Thymus (tissue), 14 donors: ENCODE measurements at places on chromosomes 13 and 19.
A peak's percentile ranks its signal among the peaks of the same experiment; 100 is the strongest.

DNA sequence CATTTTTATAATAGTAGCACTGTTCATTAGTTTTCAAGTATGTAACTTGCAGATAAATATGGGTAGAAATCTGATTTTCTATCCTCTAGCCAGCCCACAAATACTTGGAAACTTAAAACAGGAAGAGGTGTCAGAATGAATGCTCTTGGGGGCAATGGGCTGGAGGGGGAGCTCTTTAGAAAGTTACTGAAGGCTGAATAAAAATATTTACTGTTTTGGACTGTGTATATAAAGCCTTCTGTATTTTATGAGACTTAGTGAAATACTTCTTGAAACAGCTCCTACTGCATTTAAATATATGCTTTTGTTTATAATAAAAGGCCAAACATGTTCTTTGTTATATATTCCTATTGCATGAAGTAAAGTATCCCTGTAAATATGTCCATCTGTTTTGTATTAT, 138.8 kb downstream of the RGCC start:
- no peak for DNase-seq

- no peak for DNase-seq
Observed at GRCh38 chr13:34793301-34793700, 148.8 kb upstream of the NBEA start.

GRCh38 chr19:16266586-16266942, 58.1 kb upstream of the KLF2 start:
- DNase-seq = peak; percentile 59

- no peak for DNase-seq
Observed at GRCh38 chr19:14514215-14514863, 3.9 kb downstream of the DNAJB1 start.

DNA sequence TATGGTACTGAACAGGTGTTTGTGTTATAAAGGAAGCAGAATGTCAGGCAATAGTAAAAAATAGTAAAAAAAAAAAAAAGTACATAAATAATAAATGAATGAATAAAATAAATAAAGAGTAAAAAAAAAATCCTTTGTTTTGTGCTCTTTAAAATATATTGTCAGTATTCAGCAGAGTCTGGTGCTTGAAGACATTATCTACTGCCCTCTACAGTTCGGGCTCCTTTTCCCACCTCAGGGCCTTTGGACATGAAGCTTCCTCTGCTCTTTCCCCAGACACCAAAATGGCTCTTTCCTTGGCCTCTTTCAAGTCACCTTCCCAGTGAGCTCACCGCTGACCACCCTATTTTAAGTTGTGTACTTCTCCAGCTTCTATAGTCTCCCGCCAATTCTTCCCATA, 137.5 kb downstream of the TNFRSF19 start:
- no peak for DNase-seq

DNA sequence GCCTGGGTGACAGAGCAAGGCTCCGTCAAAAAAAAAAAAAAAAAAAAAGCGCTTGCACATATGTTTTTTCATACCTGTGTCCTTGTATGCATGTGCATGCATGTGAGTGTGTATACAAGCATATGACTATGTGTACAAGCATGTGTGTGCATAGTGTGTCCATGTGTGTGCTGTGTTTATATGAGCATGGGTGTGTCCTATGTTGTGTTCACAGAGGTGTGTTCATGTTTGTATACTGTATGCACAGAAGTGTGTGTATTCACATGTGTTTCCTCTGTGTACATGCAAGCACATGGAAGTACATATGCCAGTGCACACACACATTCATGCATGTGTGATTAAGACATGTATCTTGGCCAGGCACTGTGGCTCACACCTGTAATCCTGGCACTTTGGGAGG, 17.1 kb downstream of the MYO9B start:
- DNase-seq = no peak

GRCh38 chr19:4732680-4733114, 9.1 kb upstream of the DPP9 start:
- peak; percentile 35 for DNase-seq

DNA sequence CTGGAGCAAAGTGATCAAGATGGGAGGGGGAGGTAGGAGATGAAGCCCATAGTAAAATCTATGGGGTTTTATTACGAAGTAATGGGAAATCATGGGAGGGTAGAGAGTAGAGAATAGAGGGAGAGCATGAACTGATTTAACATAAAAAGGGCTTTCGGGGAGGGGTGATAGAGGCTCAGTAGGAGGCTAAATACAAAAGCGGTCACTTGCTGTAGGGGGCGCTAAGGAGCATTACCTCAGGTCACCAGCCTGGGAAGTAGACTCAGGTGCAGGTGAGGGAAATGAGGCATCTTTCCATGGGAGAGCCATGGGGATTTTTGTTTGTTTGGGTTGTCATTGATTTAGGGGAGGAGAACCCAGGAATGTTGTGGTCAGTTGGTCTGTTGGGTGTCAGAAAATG, 14.1 kb downstream of the KRTDAP start:
- no peak for DNase-seq

- DNase-seq = peak; percentile 31
Observed at GRCh38 chr13:99916366-99917103, 55.0 kb downstream of the ZIC5 start.
